ENCODE measurements at places on chromosomes 6 and 20.

DNA sequence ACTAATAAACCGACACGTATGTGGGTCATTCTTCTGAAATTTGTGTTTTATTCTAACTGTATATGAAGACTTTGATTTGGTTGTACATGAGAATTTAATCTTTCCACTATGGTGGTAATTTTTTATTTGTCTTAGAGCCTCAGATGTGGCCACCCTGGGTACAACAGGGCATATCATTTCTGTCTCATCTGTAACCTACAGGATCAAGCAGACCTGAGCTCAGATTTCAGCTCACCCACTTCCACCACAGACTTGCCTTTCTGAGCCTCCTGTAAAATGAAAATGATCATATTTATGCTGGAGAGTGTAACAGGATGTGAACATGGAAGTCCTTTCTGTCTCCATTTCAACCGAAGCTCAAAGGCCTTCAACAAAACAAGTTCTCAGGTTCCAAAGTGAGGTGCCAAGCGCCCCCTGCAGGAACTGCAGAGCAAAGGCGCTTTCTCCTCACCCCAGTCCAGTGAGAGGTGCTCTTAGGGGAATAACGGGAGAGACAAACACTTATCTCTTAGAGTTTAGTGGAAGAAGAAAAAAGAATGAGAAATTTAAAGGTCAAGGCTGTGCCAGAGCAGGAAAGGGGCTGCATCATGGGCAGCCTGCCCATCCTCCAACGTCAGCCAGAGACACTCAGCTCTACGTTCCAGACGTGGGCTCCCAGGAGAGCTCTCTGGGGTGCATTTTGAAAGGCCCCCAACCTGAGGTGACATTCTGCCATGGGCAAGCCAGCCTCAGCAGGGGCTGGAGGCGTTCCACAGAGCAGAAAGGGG lies 23.0 kb upstream of the CD24 start:
- DNase-seq, result peak; percentile 21

DNA sequence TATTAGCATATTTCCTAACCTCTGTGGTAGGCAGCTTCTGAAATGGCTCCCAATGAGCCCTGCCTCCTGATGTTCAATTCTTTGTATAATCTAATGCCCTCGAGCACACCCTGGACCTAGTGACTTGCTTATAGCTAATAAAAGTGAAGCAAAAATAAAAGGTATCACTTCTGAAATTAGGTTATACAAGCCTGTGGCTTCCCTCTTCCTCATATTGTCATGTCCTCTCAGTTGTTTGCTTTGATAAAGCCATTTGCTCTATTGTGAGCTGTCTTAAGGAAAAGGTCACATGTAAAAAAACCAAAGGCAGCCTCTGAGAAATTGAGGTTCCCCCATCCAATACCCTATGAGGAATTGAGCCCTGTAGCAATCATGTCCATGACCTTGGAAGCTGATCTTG lies 442.1 kb upstream of the ADGRB3 start:
- no peak for DNase-seq

DNA sequence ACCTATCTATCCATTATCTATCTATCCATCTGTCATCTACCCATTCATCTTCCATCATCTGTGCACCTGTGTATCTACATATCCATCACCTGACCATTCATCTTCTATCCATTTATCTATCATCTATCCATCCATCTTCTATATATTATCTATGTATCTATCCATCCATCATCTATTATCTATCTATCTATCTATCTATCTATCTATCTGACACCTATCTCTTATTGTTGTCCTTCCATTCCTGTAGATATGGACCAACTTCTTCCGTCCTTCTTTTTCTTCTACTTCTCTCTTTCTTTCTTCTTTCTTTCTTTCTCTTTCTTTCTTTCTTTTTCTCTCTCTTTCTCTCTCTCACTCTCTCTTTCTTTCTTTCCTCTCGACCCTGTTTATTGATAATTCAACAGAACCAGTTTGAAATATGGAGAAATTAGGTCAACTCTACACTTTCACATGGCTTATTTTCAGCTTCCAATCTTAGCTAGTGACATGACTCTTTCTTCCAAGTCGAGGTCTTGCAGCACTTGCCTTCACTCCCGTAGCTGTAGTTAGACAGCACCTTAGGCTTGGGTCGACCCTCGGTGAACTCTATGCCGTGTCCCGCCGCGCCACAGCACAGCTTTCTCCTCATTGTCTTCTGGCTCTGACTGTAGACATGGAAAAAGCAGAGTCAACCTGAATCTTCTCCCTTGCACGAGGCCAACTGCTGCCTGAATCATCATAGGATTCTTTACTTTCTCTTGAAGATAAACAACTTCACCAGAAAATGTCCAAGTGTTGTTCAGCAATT lies 110.4 kb upstream of the EXOC2 start:
- DNase-seq, result no peak

DNA sequence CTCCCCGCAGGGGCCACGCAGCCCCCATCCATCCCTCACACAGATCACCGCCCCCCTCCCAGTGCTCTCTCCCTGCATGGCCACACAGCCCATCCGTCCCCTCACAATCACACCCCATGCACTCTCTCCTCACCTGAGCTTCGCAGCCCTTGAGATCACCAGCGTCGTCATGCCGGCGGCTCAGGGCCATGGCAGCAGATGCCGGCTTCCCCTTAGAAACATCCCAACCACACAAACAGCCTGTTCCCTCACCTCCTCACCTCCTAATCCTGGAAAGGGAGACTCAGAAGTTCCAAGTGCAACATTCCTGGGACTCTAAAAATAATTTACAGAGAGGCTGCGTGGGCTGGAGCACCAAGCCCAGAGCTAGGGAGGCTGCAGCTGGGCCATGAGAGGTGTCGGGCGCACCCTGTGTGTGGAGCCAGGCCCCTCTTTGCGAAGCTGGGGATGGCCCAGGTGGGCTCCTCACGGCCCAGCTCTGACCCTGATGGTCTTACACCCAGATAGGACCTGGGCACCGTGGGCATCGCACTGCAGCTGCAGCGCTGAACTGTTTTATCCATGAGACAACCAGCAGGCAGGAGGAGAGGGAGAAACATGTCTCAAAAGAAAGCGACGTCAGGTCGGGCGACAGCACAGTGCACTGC lies 125.3 kb downstream of the DLL1 start:
- no peak for DNase-seq

- no peak for DNase-seq
Measured at GRCh38 chr6:150143516-150144293, 861 bp downstream of the PPP1R14C start.

DNA sequence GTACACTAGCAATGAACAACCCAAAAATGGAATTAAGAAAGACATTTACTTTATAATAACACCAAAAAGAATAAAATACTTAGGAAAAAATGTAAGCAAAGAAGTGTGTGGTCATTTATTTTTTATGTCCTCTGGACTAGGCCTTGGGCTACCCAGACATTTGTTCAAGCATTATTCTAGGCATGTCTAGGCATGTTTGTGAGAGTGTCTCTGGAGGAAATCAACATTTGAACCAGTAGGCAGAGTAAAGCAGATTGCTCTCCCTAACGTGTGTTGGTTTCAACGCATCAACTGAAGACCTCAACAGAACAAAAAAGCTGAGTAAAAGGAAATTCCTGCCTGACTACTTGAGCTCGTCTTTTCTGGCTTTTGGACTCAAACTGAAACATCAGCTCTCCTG lies 84.5 kb downstream of the ANKEF1 start:
- DNase-seq, result no peak

- DNase-seq, result no peak
Measured at GRCh38 chr20:14619411-14619810, 282.0 kb upstream of the FLRT3 start.

- DNase-seq, result no peak
Measured at GRCh38 chr20:54345821-54346220, 129.6 kb upstream of the DOK5 start.

DNA sequence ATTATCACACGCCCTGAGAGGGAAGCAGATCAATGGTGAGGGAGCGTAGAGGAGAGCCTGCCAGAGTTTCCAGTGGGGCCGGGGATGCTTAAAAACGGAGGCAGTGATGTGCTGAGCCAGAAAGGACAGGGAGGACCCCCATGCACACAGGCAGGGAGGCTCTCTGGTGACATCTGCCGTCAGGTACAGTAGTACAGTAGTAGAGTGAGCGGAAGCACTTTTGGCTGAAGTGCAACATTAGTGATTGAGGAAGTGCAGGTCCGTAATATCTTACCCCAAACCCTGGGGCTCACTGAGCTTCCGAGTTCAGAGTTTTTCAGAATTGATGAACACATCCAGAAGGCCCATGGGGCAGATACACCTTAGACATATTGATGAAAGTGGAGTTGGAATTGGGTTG lies 42.1 kb downstream of the GFRA4 start:
- DNase-seq, result no peak

DNA sequence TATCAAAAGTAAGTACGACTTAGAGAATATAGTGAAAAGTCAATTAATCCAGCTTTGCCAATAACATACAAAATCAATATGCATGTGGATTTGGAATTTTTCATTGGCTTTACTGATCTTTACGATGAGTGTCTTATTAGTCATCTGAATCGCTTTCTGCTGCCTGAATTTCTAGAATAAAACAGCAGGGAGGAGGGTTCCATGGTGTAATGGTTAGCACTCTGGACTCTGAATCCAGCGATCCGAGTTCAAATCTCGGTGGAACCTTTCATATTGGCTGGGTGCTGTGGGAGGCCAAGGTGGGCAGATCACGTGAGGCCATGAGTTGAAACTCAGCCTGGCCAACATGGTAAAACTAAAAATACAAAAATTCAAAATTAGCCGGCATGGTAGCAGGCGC lies 448.8 kb downstream of the RNF144B start:
- DNase-seq, result no peak
